ENCODE measurements at places on chromosomes 2 and 18.

- no peak overlapping the region for H3K4me3 ChIP-seq
- H3K4me1 ChIP-seq: no peaks in the 10 kb centered on the region
- DNase-seq: no peak
- no peaks in the 10 kb centered on the region for H3K27me3 ChIP-seq
- no peak overlapping the region for H3K27ac ChIP-seq
- no peaks in the 10 kb centered on the region for H3K36me3 ChIP-seq
These were observed 179.5 kb upstream of the TWIST2 start for GRCh38 chr2:238668426-238668825.

DNA sequence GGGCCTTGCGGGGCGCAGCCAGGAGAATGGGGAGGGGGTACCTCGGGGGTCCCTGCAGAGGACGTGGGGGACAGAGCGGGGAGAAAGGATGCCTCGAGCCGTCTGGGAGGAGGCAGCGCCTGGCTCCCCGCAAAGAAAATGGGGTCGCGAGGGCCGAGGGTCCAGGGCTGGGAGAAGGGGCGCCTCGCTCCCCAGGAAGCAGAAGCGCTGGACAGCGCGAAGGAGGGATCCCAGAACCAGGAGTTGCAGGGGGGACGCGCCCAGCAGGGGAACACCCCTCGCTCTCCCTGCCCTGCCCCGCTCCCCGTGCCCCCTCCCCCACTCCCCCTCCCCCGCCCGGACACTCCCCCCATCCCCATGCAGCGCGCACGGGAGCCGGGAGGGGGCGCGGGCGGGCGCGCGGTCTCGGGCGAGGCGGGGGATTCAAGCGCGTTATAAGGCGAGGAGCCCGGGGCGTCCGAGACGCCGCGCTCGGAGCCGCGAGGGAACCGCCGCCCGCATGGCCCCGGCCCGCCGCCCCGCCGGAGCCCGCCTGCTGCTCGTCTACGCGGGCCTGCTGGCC, at the start of gene ERFE:
Gene ERFE, plus strand, starts transcription at position 462 of the 562 bp plus-strand sequence. Its CDS starts 38 bp downstream, at position 500.
- peaks cover 28% of the 10 kb centered on the region for H3K4me1 ChIP-seq
- peak; percentile 20 for DNase-seq
- peak within 1 kb of the TSS; percentile 52 for H3K4me3 ChIP-seq
- no peak within 1 kb of the TSS for H3K27ac ChIP-seq

- H3K4me3 ChIP-seq: no peak overlapping the region
- H3K27ac ChIP-seq: no peak overlapping the region
- no peaks in the 10 kb centered on the region for H3K36me3 ChIP-seq
These were observed 258.9 kb upstream of the APCDD1 start for GRCh38 chr18:10195529-10195928.

- H3K27me3 ChIP-seq: no peaks in the 10 kb centered on the region
- DNase-seq: no peak
- H3K4me1 ChIP-seq: peaks cover 11% of the 10 kb centered on the region
- no peak overlapping the region for H3K4me3 ChIP-seq
These were observed 4.4 kb downstream of the CENPO start for GRCh38 chr2:24797644-24798043.

DNA sequence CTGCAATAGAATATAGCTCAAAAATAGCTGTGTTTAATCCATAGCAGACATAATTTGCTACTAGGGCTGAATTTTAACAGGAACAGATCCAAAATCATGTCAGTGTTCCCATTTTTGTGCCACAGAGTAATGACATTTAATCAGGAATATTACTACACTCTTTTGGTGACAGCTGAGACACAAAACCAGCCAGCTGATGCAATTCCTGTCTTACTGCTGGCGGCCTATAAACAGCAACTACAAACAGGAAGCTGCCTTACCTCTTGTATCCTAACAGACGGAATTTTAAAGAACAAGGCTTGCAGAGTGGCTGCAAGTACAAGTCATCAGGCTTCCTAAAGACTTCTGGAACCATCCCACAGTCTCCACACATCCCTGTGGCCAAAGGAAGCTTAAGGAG, 218.1 kb downstream of the ZNF521 start:
- H3K4me1 ChIP-seq: peaks cover 44% of the 10 kb centered on the region
- no peaks in the 10 kb centered on the region for H3K27me3 ChIP-seq
- peak overlapping the region; percentile 37 for H3K27ac ChIP-seq
- no peak overlapping the region for H3K4me3 ChIP-seq

DNA sequence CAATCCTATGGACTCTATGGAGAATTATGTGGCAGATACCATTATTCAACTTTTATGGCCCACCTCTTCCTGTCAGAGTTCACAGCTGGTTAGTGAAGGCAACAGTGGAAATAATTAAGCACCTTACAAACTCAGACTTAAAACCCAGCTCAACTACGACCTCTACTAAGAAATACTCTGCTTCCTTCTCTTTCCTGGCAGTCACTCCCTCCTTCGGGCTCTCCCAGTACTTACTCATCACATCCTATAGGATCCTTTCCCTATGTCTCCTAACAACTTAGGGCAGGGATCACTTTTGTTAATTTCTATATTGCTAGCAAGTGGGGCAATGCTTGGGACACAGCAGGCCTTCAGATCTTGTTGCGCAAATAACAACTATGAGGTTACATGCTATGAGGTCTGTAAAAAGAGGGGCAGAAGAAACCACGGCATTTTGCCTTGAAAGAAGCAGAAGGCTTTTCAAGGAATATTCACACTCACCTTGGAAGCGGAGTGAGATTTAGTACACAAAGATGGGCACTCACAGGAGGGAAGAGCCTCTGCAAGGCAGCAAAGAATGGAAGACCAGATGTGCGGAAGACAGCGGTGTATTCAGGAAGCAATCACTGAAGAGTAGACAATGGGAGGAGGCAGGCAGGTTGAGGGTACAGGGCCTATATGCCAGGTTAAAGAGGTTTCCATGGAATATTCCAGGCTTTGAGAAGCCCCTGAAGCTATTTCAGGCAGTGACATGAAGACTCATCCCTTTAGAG, 2.1 kb downstream of the STK39 start:
- DNase-seq: no peak
- peak overlapping the region; percentile 90 for H3K27ac ChIP-seq
- H3K4me3 ChIP-seq: peak overlapping the region; percentile 89
- peaks cover 60% of the 10 kb centered on the region for H3K4me1 ChIP-seq
- H3K36me3 ChIP-seq: no peaks in the 10 kb centered on the region

Measured in left ventricle myocardium inferior (tissue), 1 donor.